ENCODE measurements at places on chromosomes 1 and 21. TPM values are rescaled to one million over a fixed set of nuclear protein-coding genes. Genes with fewer than 3 reads are reported as not detected.

DNA sequence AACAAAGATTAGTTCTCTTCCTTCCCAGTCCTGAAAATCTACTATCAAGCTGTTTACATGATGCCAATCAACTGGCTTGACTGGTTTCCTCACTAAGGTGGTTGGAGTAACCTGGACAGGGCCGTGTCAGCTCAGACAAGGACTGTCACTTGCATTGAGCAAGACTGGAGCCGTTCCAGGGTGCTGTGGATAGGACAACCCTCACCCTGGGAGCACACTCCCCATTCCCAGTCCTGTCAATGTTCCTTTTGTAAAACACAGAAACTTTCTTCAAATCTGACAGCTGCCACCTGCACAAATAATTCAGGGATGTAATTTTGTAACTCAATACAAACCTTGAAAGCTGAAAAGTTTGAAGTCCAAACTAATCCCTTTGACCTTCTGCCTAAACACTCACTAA, 31.4 kb downstream of the PLPP3 start:
- no peak for DNase-seq

- no peak for DNase-seq
Observed at GRCh38 chr21:35727830-35728229, 332.5 kb downstream of the SETD4 start.

LCE6A gene
- not detected for total RNA-seq

- DNase-seq: no peak
Observed at GRCh38 chr1:166980383-166980782, 5.0 kb upstream of the ILDR2 start.

GRCh38 chr1:242641461-242641860, 117.0 kb upstream of the PLD5 start:
- DNase-seq: no peak

All from posterior vena cava (tissue), 2 donors.